NCI-H187 (cell line): ENCODE measurements at places on chromosomes 1 and 21.

GRCh38 chr1:998995-999724, 737 bp downstream of the HES4 start:
- no peak for DNase-seq

GRCh38 chr1:20882837-20883236, 95.7 kb upstream of the HP1BP3 start:
- DNase-seq = no peak

DNA sequence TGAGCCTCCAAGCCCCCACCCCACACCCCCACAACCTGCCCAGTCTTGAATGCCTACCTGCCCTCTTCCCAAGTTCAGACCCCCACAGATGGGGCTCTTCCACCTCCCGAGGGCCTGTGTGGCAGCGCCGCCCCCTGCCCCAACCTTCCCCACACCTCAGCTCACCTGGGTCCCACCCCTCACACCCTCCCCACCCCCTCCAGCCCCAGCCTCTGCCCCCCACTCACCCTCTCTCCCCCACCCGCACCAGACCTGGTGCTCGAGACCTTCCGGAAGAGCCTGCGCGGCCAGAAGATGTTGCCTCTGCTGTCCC, 9.2 kb downstream of the TNFRSF18 start:
- DNase-seq = no peak

DNA sequence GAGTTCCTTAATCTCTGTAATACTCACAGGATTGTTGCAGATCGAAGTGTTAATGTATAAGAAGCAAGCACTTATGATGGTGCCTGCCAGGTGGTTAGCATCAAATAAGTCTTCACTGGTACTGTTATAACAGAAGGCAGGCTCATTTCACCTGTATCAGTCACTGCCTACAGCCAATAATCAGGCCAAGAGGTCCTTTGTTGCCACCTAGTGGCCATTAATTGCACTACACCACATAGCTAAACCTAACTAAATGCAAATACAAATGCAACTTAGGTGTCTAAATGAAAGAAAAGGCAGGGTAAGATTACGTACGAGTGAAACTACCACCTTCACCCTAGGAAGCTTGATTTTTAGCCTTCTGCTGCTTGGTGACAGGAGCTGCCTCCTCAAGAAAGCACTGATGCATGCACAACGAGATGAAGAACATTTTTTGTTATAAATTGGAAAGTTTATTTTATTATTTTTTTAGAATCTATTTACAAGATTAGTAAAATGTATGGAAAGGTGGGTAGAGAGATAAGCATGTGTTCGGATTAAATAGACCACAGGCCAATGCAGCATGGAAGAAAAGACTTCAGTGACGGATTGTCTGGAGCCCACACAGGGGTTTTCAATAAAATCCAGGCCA, 334.8 kb upstream of the CAMK1G start:
- peak; percentile 48 for DNase-seq
